Karpas-422 (cell line): ENCODE measurements at places on chromosomes 6 and 20. TPM values are rescaled to one million over a fixed set of nuclear protein-coding genes. Genes with fewer than 3 reads are reported as not detected.

Gene HLA-DQA1
- total RNA-seq, result 216 and 309 TPM in 2 replicates

Gene GGTLC1
- total RNA-seq, result not detected in 2 replicates

Gene HLA-DMB
- total RNA-seq, result 116 and 142 TPM in 2 replicates

Gene ADGB
- total RNA-seq, result not detected in 2 replicates

Gene TRAPPC3L
- total RNA-seq, result not detected in 2 replicates

Gene PNPLA1
- total RNA-seq, result not detected in 2 replicates

Gene BIRC7
- 10.7 and 23.3 TPM in 2 replicates for total RNA-seq

GRCh38 chr6:165920896-165921671, 246.6 kb downstream of the TBXT start:
- no peak for DNase-seq

DNA sequence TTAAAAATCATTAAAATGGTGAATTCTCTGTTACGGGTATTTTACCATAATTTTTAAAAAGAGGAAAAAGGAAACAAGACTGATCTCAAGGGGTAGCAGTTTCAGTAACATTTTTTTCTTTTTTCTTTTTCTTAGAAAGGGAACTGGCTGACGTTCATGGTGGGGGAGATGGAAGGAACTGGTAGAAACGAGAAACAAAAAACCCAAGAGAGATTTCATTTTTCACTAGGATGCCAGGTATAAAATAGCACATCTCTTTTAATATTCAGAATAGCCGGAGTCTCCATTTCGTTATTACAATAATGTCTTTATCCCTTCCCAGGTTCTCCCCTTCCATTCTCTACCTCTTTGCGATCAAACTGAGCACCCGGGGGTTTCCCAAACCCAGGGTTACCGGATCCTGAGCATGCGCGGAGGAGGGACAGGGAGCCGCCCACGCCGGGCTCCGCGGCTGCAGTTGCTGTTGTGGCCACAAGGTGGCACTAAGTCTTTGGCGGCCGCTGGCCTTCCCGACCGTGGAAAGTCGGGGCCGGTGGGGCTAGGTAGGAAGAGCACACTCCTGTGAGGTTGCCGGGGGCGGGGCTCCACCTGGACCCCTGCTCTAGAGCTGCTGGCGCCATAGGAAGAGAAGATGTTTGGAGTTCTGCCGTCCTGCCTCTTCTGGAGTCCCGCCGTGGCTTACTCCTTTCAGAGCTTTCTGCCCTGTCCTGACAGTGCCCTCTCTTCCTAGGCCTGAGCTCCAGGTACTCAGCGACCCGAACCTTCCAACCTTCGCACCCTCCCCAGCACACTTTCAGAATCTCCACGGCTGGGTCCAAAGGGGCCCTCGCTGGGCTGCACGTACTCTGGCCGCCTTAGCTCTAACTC, 146.8 kb downstream of the SH3BGRL2 start:
- DNase-seq, result peak; percentile 89

DNA sequence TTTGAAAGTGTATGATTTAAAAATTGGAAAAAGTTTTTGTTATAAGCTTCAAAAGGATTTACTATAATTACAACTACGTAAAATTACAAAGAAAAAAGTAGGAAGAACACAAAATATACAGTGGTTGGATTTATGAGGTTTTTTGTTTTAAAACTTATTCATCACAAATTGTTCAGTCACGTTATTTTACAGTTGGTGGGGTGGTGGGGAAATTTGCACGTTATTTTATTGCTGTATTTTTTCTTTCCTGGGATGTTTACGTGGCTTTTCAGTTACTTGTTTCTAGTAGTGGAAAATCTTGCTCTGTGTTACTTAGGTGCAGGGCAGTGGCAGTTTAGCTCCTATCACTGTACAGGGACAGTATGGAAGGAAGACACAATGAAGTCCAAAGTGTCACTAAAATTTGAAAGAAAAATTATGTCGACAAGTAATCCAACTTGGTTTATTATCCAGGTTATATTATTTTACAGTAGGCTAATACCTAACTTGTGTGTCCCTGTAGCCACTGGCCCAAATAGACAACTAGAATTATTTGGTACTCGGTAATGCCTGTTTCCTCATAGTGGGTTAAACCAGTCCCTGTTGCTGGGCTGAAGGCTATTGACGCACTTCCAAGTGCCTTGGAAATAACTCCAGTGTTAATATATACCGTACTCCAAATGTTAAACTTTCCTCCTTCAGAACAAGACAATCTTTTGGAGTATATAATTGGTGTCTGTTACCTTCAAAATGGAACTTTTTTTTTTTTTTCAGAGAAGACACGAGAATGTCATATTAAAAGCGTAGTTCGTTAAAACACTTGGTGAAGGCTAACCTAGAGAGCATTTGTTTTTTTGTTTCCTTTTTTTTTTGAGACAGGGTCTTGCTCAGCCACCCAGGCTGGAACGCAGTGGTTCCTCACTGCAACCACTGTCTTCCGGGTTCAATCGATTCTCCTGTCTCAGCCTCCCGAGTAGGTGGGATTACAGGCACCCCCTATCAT, 4.6 kb downstream of the JARID2 start:
- DNase-seq, result no peak

GRCh38 chr20:45779011-45779915, 12.4 kb downstream of the WFDC3 start:
- DNase-seq, result no peak

- no peak for DNase-seq
These were observed 262.9 kb downstream of the TAF4 start for GRCh38 chr20:61802721-61803311.

GRCh38 chr6:13355043-13355945, 27.0 kb upstream of the TBC1D7 start:
- peak; percentile 71 for DNase-seq

- no peak for DNase-seq
These were observed 159.3 kb downstream of the CD83 start for GRCh38 chr6:14276667-14277404.

DNA sequence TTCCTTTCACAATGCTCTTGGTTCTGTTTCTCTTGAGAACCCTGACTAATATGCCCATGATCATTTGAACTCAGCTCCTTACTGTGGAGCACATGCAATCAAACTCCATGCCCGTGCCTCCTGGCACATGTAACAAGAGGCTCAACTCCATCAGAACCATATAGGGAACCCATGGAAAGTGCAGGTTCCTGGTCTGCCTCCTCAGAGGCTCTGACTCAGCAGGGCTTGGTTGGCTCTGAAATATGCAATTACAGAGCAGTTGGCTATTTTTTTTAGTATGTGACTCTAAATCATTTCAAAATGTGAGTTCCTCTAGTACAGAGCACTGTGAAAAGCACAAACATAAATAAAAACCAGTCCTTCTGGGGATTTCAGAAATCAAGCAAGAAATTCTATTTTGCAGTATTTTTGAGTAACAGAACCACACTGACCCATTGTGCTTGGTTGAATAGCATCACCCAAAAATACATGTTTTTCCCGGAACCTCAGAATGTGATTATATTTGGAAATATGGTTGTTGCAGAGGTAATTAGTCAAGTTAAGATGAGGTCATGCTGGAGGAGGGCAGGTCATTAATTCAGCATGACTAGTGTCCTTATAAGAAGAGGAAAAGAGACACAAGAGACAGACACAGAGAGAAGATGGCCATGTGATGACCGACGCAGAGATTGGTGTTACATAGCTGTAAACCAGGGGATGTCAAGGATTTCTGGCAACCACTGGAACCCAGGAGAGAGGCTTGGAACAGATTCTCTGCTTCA, 13.2 kb upstream of the MAP3K4 start:
- no peak for DNase-seq

DNA sequence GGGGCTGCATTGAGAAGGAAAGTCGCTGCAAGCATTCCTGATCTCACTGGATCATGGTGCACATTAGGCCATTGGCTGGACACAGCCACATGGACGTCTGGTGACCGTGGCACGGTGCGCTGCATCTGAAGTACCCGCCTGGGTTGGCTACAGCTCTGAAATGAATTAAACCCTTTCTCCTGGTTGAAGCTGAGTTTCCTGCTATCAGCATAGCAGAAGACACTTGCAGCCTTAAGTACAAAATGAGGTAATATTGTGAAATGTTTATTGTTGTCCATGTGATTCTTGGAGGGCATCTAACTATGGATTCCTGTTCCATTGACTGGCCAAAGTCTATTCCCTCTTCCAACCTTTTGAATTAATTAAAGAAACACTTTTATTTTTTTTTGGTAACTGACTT, 89.8 kb upstream of the ADTRP start:
- DNase-seq, result no peak

DNA sequence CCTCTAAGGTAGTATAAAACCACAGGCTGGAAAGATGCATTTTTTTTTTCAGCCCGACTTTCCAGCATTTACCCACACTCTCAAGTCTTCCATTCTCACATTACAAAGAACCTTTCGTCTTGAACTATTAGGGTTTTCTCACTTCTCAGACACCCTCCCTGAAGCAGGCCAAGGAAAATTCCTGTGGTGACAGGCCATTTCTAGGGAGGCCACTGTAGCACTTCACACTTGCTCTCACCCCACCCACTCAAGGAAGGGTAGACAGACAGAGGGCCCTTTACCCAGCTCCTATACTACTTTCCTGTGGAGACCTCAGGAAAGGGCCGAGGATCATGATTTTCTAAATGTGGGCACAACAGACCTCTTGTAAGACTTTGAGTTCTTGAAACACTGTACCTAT, 27.7 kb downstream of the KCNS1 start:
- DNase-seq, result no peak

- no peak for DNase-seq
These were observed 87.1 kb downstream of the SULF2 start for GRCh38 chr20:47698142-47698541.

DNA sequence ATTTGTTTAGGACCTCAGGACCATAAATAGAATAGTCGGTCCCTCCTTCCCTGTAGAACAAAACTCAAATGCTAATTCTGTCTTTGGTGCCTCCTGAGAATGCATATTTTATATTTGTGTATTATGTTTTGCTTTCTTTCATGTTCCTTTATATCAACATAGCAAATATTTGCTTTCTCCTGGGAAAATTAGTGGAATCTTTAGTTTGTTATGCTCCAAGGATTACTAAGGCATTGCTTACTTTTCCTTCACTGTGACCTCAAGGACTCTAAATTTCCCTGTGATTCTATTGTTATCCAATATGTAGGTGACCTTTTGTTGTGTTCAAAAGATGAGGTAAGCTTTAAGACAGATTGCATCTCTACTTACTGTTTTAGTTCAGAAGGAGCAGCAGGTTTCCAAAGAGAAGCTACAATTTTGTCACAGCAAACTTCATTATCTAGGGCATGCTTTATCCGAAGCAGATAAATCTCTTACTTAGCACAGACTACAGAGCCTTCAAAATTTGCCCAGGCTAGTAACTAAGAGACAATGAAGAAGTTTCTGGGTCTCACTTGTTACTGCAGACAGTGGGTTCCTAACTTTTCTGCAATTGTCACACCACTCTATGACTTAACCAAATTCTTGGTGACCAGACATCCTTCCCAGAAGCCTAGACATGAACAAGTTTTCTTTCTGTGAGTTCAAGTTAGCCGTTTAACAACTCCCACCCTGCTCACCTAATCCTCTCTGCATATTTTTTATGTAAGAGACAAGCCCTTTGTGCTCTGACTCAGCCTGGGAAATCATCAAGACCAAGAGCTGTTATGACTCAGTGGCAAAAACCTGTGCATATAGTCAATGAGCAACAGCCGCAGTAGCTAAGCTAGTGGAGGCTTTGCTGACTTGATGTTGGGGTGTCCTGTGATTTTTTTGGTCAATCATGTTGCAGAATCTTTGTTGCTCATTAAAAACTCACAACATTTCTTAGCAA, 378.8 kb downstream of the QKI start:
- DNase-seq, result no peak

DNA sequence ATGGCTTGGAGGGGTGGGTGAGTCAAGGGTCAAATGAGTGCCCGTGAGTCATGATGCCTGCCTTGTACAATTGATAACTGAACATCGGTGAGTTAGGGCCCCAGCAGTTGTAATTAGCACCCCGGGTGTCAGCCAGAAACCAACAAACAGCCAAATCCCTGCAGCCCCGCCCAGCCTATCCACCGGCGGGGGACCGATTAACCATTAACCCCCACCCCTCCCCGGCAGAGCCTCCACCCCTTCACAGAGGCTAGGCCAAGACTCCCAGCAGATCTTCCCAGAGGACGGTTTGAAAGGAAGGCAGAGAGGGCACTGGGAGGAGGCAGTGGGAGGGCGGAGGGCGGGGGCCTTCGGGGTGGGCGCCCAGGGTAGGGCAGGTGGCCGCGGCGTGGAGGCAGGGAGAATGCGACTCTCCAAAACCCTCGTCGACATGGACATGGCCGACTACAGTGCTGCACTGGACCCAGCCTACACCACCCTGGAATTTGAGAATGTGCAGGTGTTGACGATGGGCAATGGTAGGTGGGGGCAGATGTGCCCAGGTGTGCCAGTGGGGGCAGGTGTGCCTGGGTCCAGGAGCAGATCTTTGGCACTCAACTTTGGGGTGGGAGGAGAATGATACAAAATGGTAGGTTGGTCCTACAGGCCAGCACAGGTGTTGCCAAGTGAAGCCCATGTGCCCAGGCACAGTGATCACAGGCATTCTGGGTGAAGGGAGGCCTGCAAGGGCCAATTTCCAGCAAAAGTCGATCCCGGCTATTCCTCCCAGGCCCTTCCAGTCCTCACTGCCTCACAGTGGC, 45.7 kb downstream of the HNF4A start:
- no peak for DNase-seq

DNA sequence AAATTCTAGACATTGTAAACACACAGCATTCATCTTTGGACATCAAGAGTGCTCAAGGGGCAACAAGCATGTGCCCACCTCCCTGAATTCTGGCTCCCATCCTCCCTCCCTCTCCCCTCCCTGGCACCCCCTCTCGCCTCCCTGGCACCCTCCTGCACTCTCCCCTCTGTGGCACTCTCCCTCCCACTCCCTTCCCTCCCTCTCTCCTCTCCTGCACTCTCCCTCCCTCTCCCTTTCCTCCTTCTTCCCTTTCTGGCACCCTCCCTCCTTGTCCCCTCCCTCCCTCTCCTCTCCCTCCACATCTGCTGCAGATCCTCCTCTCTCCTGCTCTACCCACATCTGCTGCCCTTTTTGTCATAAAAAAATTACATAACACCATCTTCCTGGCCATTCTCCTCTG, 113.0 kb upstream of the SLC22A23 start:
- no peak for DNase-seq
